Stimulated activated CD4-positive, alpha-beta T cell treated with anti-CD3 and anti-CD28 coated beads, Interleukin-4, amount 100 ng/mL, for 24 hours (primary cell): ENCODE measurements at places on chromosomes 11 and 22.

DNA sequence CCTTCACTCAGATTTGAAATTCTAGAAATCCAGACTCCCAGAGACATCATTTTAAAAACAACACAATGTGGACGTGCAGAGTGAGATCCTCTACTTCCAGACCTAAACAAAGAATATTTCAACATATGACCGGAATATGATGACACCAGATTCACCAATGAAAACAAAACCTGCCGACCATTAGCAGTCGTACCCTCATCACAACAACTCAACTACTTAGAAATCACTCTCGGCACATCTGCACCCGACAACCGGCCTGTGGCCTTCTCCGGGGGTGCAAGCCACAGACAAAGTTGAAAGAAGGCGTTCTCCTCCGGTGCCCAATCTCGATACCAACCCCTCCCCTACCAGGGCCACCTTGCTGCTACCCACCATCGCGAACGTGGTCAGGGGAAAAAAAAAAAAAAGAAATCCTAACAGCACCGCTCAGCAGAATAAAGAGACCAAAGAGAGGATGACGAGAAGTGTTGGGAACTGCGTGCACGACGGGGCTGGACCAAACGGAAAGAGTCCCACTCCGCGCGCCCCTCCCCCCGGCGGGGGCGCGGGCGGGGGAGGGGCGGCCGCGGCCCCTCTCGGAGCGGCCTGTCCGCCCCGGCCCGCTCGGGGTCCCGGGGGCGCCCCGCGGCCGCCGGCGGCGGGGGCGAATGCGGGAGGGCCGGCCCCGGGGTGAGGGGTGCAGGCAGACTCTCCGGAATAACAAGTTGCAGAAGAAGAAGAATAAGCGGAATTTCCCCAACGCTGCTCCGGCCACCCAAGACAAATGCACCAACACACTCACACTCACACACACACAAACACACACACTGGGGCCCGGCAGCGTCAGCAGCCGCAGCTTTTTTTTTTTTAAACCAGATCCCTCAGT, 1.7 kb downstream of the PHF21A start:
- peak; percentile 64 for DNase-seq

- DNase-seq: no peak
These were observed 814.3 kb downstream of the METTL15 start for GRCh38 chr11:28922386-28922981.

GRCh38 chr11:64764040-64764611, 4.4 kb upstream of the PYGM start:
- peak; percentile 51 for DNase-seq

DNA sequence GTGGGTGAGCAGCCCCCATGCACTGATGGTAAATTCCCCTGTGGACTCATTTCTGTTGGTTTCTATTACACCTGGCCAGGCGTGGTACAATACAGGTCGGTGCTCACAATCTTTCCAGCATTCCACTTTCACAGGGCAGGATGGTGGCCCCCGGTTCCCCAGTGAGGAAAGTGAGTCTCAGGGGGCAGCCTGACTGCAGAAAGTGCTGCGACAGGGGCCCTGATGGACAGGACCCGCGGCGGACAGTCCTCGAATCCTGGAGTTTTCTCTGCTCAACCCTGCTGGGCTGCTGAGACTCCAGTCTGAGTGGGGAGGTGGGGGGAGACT, 3.1 kb upstream of the PGGHG start:
- no peak for DNase-seq

DNA sequence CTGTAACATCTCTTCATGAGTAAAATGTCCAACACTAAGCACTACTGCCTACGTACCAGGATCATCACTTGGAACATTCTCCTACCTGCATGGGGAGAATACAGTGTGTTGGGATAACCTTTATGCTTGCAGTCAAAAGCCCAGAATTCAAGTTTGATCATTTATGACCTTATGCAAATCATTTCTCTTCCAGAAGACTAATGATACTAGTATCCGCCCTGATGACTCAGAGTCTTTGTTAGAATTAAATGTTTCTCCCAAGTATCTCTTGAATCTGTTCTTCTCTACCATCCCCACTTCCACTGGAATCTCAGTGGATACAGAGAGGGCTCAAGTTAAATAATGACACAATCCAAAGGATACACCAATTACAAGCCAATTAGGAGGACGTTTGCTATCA, 12.4 kb downstream of the MAJIN start:
- DNase-seq: no peak

- no peak for DNase-seq
These were observed 158.8 kb downstream of the COMMD9 start for GRCh38 chr11:36130401-36130800.

GRCh38 chr11:27861706-27862430, 161.6 kb upstream of the BDNF start:
- DNase-seq: no peak

DNA sequence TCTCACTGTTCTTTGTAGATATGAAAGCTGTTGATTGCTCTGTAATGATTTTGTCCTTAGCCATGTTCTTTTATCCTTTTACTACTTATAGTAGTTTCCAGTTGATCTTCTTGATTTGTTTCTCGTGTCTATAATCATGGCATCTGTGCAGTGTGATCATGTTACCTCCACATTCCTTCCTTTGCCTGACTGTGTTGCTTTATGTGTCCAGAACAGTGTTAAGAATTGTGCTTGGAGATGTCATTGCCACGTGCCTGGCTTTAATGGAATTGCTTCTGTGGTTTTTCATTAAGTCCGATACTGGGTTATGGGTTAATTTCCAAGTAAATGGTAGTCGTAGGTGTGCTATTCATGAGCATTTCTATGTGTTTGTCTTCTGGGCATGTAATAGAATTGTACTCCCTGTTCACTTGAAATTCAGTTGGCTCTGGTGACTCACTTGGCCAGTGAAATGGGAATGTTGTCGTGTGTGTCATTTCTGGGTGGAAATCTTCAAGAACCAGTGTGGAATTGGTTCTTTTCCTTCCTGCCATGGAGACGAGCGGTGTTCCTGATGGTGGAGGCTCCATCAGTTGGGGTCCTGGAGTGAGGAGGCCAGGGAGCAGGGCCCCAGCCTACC, 6.8 kb downstream of the GTSE1 start:
- no peak for DNase-seq

DNA sequence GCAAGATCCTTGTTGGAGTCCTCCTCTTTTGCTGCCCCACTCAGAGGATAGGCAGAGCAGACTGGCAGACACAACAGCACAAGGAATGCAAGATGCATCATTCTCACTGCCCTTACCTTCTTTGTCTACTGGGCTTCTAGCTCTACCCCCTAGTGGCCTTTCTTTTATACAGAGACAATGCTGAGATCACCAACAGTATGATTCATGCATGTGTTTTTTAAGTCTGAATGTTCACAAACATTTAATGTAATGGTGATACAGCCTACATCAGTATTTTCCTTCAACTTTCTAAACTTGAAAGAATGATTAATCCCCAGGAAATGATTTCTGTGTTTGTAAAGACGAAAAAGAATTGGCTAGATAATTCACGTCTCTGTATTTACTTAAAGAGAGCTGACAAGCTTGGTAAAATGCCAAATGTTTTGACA, at the start of gene MMP10:
Gene MMP10 (minus strand): TSS at position 138 of the 428 bp plus-strand sequence. CDS start 37 bp downstream, at position 101.
- no peak for DNase-seq

GRCh38 chr11:78199015-78199652, 10.4 kb downstream of the USP35 start:
- DNase-seq: no peak

- no peak for DNase-seq
These were observed 634.3 kb downstream of the OPCML start for GRCh38 chr11:132898021-132898420.

GRCh38 chr11:69173925-69174581, 18.3 kb downstream of the SMIM38 start:
- DNase-seq: no peak

DNA sequence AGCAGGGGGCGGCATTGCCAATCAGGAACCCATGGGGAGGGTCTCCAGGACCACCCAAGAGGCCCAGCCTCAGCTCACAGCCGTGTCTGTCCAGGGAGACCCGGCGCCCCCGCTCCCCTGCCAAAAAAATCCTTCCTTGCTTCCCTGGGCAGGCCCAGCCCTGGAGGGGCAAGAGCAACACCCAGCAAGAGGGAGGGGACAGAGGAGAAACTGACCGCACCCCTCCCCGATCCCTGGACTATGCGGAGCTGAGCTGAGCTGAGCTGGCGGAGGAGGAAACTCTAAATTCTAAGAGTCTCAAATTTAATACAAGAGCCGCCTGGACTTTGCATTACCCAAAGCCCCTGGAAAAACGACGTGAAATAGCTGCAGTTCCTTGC, 52.0 kb upstream of the SHISAL1 start:
- no peak for DNase-seq

- no peak for DNase-seq
These were observed 12.5 kb upstream of the CCDC117 start for GRCh38 chr22:28759861-28760560.

DNA sequence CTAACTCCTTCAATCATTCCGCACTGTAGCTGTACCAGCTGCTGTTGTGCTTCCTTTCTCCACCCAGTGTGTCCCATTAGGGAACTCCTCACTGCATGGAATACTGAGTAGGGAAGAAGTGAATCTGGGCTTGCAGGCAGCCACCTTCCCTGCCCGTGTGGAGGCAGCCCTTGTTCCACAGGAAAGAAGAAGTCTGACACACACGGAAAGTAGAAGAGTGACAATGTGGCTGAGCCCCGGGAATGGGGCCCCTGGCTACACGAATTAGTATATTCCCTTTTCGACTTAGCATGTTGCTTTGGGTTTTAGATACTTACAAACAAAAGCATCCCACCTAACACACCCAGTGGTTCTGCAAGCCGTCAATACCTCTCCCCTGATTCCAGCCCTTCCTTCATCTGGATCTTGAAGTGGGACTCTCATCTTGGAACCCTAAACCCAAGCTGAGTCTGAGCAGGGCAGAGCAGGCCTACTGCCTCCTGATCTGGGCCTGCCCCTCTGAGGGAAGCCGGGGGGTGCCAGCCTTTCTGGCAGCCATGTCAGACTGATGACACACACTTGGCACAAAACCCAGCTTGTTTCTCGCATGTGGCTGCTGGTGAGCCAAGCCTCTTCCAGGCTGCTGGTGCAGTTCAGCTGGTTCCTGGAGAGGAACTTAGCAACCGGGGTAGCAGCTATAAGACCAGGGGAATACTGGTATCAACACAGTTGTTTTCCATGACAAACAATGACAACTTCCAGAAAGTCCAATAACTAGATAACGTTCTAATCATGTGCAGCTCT, 71.6 kb downstream of the C11orf58 start:
- DNase-seq: no peak

- no peak for DNase-seq
These were observed 13.1 kb downstream of the POU2AF1 start for GRCh38 chr11:111365722-111366559.

DNA sequence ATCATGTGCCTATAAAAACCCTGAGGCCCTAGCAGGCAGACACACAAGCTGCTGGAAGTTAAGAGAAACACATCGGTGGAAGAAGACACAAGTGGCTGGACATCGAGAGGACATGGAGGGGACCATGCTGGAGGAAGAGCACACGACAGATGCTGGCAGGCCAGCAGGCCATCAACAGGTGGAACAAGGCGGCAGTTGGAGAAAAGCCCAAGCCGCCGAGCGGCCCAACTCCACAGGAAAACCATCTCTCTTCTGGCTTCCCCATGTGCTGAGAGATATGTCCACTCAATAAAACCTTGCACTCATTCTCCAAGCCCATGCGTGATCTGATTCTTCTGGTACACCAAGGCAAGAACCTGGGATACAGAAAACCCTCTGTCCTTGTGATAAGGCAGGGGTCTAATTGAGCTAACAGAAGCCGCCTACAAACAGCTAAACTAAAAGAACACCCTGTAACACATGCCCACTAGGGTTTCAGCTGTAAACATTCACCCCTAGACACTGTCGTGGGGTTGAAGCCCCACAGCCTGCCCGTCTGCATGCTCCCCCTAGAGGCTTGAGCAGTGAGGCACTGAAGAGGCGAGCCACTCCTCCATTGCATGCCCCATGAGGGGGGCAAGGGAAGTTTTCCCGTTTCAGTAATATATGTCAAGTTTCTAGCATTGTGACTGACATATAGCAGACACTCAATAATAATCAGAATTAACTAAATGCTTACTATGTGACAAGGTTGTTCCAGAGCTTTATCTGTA, 39.0 kb upstream of the MMP20 start:
- peak; percentile 14 for DNase-seq

DNA sequence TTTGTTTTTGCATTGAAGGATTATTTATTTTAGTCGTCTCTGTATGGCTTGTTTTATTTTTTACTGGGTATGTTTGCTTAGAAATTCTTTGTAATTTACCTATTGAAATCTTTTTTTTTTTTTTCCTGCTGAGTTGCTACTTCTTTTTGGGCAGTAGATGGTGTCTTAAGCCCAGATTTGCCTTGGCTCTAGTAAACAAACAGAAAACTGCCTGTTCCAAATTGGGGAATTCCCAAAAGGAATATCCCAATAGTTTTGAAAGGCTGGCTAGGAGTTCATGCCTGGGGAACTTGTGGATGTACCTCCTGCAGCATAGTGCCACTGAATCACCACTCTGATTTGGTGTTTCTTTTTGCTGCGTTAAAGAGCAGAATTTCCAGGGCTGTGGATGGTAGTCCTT, 17.7 kb downstream of the PAMR1 start:
- no peak for DNase-seq

DNA sequence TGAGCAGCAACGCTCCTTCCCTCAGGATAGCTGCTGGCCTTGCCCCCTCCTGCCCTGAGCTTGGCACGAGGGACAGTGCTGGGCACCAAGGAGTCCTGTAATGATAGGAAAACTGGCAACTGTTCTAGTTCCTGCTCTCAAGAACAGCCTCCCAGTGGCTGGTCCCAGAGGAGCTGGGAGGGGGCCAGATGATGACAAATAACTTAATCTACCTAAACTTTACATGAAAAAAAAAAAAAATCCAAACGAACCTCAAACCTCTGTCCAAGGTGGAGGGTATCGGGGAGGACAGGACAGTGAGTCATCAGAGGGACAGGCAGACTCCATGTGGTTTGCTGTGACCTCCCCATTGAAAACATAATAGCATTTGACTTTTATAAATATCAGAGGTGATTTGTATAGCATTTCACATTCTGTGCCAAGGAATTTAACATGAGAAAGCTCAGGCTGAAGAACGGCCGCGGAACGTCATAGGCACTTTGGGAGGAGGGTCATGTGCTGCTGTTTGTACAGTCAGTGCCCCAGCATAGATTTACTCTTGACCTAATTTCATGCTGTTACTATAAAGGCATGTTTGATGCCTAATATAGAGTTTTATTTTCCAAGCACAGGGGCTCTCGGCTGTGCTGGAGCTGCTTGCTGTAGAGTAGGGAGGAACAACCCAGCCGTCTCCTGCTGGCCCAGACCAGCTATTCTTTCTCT, 98.2 kb upstream of the NNMT start:
- DNase-seq: no peak

DNA sequence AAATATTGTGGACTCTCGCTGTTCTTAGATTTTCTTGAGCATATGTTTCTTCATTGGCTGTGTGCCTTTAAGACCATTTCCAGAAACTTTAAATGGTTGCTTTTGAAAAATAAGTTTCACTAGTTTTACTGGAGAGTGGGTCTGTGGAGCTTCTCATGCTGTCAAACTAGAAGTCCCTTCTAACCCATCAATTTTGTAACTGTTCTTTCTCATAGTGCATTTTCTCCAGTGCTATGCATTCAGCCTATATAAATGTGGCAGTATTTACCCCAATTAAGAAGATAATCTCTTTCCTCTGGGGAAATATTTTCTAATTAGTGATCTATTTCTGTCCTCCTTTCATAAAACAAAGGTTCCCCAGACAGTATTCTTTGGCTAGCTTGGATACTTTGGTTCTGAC, 97.9 kb upstream of the RRM1 start:
- DNase-seq: no peak
